Placental epithelial cell (primary cell): ENCODE measurements at places on chromosomes 16 and 17. TPM values are rescaled to one million over a fixed set of nuclear protein-coding genes. Genes with fewer than 3 reads are reported as not detected.

CLEC19A gene
- total RNA-seq = under 0.01 and 0.54 TPM in 2 replicates

FBXO39 gene
- not detected in 2 replicates for total RNA-seq

MYH13 gene
- total RNA-seq = not detected in 2 replicates

RAB37 gene
- total RNA-seq = under 0.01 TPM in 1 of 2 replicates, not detected in the other

TBC1D3B gene
- total RNA-seq = 1.2 and 5.9 TPM in 2 replicates

BEAN1 gene
- 13.2 and 34.5 TPM in 2 replicates for total RNA-seq

CFAP97D1 gene
- total RNA-seq = not detected in 2 replicates

PRSS36 gene
- 2.5 and 4.3 TPM in 2 replicates for total RNA-seq

SALL1 gene
- total RNA-seq = not detected in 2 replicates

KRTAP4-5 gene
- total RNA-seq = not detected in 2 replicates

GALR2 gene
- 0.22 TPM in 1 of 2 replicates, not detected in the other for total RNA-seq

SOST gene
- not detected in 2 replicates for total RNA-seq

CTRB2 gene
- total RNA-seq = not detected in 2 replicates

P2RX1 gene
- not detected in 2 replicates for total RNA-seq

MSI2 gene
- 173 and 244 TPM in 2 replicates for total RNA-seq

SLFN14 gene
- not detected in 2 replicates for total RNA-seq

SHISA9 gene
- total RNA-seq = under 0.01 and 1.8 TPM in 2 replicates

NKD1 gene
- 0.11 and 0.39 TPM in 2 replicates for total RNA-seq

WNK4 gene
- total RNA-seq = 0.33 and 0.39 TPM in 2 replicates

SMURF2 gene
- 53.0 and 147 TPM in 2 replicates for total RNA-seq

ITFG1 gene
- 46.1 and 54.2 TPM in 2 replicates for total RNA-seq

MYH2 gene
- total RNA-seq = not detected in 2 replicates

KRTAP2-1 gene
- total RNA-seq = not detected in 2 replicates
